ENCODE measurements at places on chromosomes 2 and 18.

DNA sequence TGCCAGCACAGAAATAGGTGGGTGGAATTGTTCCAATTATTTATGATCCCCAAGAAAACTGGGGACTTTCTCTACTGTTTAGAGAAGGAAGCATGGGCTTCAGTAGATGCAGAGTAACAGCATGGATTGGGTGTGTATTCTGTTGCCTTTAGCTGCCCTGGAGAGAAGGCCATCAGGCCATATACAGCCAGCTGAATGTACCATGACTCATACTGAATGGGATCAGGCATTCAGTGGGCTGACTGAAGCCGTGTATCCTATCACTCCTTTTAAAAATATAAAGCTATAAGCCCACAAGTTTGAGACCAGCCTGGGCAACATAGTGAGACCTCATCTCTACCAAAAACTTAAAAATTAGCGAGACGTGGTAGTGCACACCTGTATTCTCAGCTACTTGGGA lies 16.7 kb upstream of the PLEKHM3 start:
- DNase-seq: no peak

DNA sequence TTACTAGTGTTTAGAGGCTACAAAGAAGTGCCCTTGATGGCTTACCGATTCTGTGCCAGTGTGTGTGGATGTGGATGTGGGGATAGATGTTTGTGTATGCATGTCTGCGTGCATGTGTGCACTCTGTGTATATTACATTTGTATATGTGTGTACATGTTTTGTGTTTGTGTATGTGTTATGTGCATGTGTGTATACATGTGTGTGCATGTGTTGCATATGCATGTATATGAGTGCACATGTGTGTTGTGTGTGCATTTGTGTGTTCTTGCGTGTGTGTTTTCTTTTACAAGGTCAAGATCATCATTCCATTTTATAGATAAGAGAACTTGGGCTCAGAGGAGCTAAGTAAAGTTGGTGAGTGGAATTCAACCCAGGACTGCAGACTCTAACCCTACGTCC lies 217.1 kb upstream of the PID1 start:
- no peak for DNase-seq

GRCh38 chr2:24010477-24011249 lies 778 bp downstream of the MFSD2B start:
- no peak for DNase-seq

GRCh38 chr2:58098254-58099095 lies 51.9 kb downstream of the VRK2 start:
- no peak for DNase-seq

DNA sequence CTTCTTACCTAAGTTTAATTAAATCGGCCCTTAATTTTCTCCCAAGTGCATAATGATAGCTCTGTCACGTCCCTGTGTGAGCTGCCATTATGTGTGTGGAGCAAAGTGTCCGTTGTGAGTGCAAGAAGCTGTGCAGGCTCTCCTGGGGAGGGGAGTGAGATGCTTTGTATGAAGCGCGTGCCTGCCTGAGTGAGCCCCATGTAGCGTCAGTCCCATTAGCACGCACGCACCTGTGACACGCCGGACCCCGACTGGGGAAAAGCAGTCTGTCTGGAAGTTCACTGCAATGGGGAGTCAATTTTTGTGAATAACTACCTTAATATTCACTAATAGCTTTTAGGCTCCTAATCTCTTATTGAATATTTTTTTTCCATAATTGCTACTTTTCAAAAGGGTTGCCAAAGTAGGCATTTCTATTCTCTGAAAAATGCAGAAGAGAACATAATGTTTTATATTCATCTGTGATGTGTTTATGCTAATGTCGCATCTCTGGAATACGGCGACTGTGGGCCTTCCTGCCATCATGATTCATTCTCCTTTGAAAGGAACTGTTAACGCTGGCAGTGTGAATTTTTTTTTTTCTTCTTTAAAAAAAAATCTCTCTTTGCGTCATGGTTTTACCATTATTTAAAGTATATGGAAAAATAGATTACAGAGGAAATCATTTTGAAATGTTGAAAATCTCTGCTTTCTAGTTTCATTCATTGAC lies 157.7 kb downstream of the COL4A4 start:
- no peak for DNase-seq

- no peak for DNase-seq
Observed at GRCh38 chr2:56540916-56541315, 357.1 kb downstream of the CCDC85A start.
